ENCODE measurements at places on chromosomes 7 and 10.

- no peak for DNase-seq
Observed at GRCh38 chr7:25122373-25122772, 2.7 kb downstream of the CYCS start.

DNA sequence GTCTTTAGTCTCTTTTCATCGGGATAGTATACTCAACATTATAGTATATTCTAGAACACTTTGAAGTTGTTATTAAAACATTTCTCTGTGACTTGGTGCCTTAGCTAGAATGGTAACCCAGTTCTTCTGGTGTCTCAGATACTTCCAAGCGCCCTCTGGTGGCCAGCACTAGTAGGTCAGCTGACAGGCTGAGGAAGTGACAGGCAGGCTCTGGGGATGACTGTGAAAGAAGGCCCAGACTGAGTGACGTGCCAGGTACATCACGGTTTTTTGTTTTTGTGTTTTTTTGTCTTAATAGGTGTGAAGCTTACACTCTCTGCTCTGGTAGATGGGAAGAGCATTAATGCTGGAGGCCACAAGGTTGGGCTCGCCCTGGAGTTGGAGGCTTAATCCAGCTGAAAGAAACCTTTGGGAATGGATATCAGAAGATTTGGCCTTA, 5.1 kb downstream of the COMTD1 start:
- peak; percentile 86 for DNase-seq

DNA sequence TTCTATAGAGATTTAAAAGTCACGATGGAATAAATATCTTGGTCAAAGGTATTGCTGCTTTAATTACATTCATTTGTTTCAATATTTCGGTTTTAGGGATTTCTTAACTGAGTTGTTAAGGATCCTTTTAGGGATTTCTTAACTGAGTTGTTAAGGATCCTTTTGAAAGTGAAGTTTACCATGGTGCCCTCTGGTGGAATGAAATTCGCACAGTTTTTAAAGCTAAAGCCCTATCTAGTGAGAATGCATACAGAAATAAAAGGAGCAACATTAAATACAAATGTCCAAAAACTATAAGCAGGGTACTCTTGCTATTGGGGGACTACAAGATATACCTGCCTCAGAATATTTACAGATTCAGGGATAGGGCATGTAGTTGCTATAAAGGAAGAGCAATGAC, 193.7 kb downstream of the RNLS start:
- no peak for DNase-seq

DNA sequence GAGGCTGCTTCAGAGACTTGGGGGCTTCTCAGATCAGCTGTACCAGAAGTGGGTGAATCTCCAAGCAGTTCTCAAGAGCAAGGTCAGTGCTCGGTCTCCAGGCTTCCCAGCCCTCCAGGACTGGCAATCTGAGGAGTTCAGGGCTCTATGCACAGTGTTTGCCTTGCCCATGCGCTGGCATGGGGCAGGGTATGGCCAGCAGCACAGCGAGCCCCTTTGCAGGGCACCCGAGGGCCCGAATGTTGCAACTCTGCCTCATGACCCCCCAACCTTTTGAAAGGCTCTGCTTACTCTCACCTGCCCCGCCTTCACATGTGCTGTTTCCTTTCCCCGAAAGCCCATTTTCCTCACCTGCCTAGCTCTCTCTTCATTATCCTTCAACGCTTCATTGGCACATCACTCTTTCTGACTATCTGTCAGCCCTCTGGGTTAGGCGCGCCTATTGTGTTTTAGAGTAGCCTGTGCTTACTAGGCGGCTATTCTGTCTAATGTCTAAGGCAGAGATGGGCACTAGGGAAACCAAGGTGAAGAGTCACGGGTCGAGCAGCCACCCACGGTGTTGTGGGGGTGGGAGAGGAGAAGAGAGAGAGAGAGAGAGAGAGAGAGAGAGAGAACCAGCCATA, 83.6 kb downstream of the WDFY4 start:
- no peak for DNase-seq
